ENCODE measurements at places on chromosomes 11 and 22. TPM values are rescaled to one million over a fixed set of nuclear protein-coding genes. Genes with fewer than 3 reads are reported as not detected.

The TPBGL gene
- total RNA-seq = 0.36 TPM

- H3K36me3 ChIP-seq = no peaks in the 10 kb centered on the region
- no peak for DNase-seq
Observed at GRCh38 chr11:87255589-87255988, 217.9 kb downstream of the TMEM135 start.

GRCh38 chr11:17156283-17156682 is 51.5 kb downstream of the PIK3C2A start:
- DNase-seq = no peak
- H3K4me1 ChIP-seq = peaks cover 2% of the 10 kb centered on the region
- no peaks in the 10 kb centered on the region for H3K36me3 ChIP-seq
- no peaks in the 10 kb centered on the region for H3K27me3 ChIP-seq
- H3K27ac ChIP-seq = no peak overlapping the region

- no peaks in the 10 kb centered on the region for H3K36me3 ChIP-seq
- no peak overlapping the region for H3K4me3 ChIP-seq
- no peaks in the 10 kb centered on the region for H3K4me1 ChIP-seq
- no peak for DNase-seq
- no peaks in the 10 kb centered on the region for H3K27me3 ChIP-seq
Observed at GRCh38 chr22:50247748-50248147, 2.9 kb upstream of the TUBGCP6 start.

- no peaks in the 10 kb centered on the region for H3K4me1 ChIP-seq
- H3K27ac ChIP-seq = no peak overlapping the region
- no peak overlapping the region for H3K4me3 ChIP-seq
- H3K27me3 ChIP-seq = no peaks in the 10 kb centered on the region
Observed at GRCh38 chr11:45455536-45455935, 169.4 kb upstream of the SYT13 start.

GRCh38 chr11:124841840-124842239 is 23.4 kb upstream of the ROBO3 start:
- no peaks in the 10 kb centered on the region for H3K4me1 ChIP-seq
- DNase-seq = no peak
- no peak overlapping the region for H3K4me3 ChIP-seq
- H3K36me3 ChIP-seq = no peaks in the 10 kb centered on the region
- peaks cover 3% of the 10 kb centered on the region for H3K27me3 ChIP-seq

The PANX3 gene
- not detected for total RNA-seq

DNA sequence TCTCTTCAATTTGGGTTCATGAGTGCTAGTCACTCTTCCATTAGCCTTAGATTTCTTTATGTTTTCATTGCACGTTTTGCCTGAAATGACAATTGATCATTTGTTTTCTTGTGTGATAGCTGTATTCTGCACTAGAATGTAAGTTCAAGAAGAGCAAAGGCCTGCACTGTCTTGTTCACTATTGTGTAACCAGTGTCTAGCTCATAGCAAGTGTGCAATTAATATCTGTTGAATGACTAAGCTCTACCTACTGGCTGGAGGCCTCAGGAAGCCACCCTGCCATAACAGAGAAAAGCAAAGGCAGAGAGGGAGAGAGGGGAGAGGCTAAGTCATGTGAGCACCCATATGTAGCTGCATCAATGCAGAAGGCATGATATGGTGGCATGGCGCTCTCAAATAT is 292.8 kb upstream of the SYN3 start:
- H3K27me3 ChIP-seq = no peaks in the 10 kb centered on the region
- no peak for DNase-seq
- H3K36me3 ChIP-seq = no peaks in the 10 kb centered on the region
- H3K27ac ChIP-seq = no peak overlapping the region
- peaks cover 6% of the 10 kb centered on the region for H3K4me1 ChIP-seq
- no peak overlapping the region for H3K4me3 ChIP-seq

DNA sequence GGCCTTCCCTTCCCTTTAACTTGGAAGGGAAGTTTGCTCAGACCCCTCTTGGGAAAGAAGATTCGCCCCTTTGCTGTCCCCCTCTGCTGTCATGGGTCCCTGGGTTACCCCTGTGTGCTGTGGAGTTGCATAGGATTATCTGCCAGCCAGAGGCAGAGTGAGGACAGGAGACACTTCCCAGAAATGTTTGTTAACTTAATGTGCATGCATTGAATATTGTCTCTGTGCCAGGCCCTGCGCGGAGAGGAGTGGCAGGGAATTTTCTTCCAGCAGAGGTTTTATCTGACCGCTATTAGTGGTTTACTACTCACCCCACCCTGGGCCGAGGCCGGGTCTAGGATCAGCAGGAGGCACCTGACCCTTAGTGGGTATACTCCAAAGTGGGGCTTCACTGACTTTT is 894.8 kb downstream of the TBC1D22A start:
- no peak for DNase-seq
- H3K4me1 ChIP-seq = no peaks in the 10 kb centered on the region
- no peak overlapping the region for H3K27ac ChIP-seq
- no peak overlapping the region for H3K4me3 ChIP-seq
- H3K36me3 ChIP-seq = no peaks in the 10 kb centered on the region

DNA sequence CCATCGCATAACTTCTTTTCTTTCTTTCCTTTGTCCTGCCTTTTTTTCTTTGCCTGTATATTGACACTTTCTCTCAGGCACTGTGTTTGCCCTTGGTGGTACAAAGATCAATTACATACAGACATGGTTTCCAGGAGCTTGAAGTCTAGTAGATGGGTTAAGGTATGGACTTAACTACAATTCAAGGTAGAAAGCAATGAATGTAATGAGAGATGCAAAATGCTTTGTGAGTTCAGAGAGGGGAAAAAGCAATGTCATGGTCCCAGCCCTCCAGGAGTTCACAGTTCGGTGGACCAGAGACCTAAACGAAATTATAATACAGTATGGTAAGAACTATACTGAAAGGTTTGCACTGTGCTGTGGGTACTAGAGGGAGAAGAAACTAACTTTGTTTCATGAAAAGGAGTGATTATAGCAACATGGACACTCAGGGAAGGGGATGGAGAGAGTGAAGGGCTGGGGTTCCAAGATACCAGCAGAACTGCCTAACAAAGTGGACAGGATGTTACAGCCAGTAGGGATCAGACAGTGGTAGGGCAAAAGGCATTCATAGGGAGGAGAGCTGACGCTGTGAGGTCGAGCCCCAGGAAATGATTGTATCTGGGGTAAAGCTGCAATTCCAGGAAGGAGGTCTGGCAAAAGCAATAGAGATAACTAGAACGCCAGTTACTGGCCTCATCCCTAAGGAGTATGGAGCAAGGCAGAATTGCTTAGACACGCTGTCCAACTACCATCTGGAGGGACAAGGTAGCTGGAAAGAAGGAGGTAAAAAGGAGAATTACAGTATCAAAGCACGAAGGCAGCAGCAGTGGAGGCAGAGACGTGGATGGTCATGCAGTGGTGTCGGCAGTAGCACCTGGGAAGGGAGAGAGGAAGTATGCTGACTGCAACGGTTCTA is 158.3 kb upstream of the MTMR2 start:
- no peak overlapping the region for H3K27ac ChIP-seq
- H3K4me3 ChIP-seq = no peak overlapping the region
- DNase-seq = no peak
- no peaks in the 10 kb centered on the region for H3K27me3 ChIP-seq
- H3K36me3 ChIP-seq = no peaks in the 10 kb centered on the region

- no peaks in the 10 kb centered on the region for H3K27me3 ChIP-seq
- no peak overlapping the region for H3K27ac ChIP-seq
- no peak overlapping the region for H3K4me3 ChIP-seq
Observed at GRCh38 chr11:23123753-23124152, 263.5 kb upstream of the CCDC179 start.

- no peak for DNase-seq
- H3K4me3 ChIP-seq = no peak overlapping the region
- H3K27me3 ChIP-seq = no peaks in the 10 kb centered on the region
- H3K27ac ChIP-seq = no peak overlapping the region
- H3K36me3 ChIP-seq = peaks cover 4% of the 10 kb centered on the region
Observed at GRCh38 chr11:31649129-31649966, 139.8 kb downstream of the ELP4 start.

DNA sequence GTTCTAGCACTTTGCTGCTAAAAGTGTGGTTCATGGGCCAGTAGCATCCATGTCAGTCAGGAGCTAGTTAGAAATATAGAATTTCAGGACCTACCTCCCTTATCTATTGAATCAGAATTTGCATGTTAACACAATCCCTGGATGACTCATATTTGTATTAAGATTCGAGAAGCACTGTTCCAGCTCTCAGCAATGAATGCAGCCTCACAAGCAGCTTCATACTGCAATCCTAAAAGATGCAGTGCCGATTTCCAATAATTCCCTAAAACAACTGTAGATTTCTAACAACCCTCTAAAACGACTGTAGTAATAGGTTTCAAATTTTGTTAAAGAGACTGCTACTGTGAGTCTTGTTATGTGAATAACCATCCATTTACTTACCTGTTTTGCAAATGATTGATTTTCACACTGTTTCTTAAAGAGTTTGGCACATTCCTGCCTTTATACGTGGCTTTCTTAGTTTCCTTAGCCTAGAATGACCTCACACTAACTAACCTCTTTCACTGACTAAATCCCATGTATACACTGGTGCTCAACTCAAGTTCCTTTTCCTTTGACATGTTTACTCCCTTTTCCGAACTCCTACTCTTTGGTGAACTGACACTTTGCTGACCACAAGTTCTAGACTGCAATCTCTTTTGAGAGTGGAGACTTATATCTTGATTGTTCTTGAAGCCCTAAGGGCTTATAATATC is 511.8 kb downstream of the METTL15 start:
- H3K4me3 ChIP-seq = no peak overlapping the region
- no peaks in the 10 kb centered on the region for H3K27me3 ChIP-seq
- no peaks in the 10 kb centered on the region for H3K36me3 ChIP-seq

The TMPRSS13 gene
- total RNA-seq = 0.45 TPM

The OR51B5 gene
- total RNA-seq = 0.71 TPM

GRCh38 chr11:117807482-117808327 is 10.7 kb upstream of the DSCAML1 start:
- H3K36me3 ChIP-seq = no peaks in the 10 kb centered on the region
- no peak overlapping the region for H3K27ac ChIP-seq

DNA sequence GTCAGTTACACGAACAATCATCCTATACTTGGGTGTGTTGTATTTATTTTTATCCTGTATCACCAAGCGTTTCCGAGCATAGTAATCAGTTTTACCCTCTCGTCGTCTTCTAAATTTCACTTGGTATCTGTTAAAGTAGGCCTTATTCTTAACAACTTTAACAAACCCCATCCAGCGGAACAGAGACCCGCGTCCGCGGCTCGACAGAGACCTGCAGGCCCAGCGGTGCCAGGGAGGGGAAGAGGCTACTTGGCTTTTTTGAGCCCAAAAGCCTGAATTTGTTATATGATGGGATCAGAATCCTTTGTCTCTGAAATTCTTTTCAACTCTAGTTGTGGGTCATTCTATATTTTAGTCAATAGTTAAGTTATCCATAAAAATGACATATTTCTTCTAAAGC is 56.5 kb upstream of the A4GALT start:
- no peaks in the 10 kb centered on the region for H3K4me1 ChIP-seq
- H3K4me3 ChIP-seq = no peak overlapping the region
- no peaks in the 10 kb centered on the region for H3K36me3 ChIP-seq
- H3K27ac ChIP-seq = no peak overlapping the region
- no peak for DNase-seq
- H3K27me3 ChIP-seq = no peaks in the 10 kb centered on the region

- no peaks in the 10 kb centered on the region for H3K27me3 ChIP-seq
- DNase-seq = no peak
- H3K4me1 ChIP-seq = no peaks in the 10 kb centered on the region
- H3K4me3 ChIP-seq = no peak overlapping the region
- H3K27ac ChIP-seq = no peak overlapping the region
Observed at GRCh38 chr22:42116848-42117424, 13.7 kb downstream of the CYP2D6 start.

GRCh38 chr22:49723478-49724029 is 104.1 kb downstream of the BRD1 start:
- no peaks in the 10 kb centered on the region for H3K36me3 ChIP-seq
- no peak overlapping the region for H3K27ac ChIP-seq
- no peaks in the 10 kb centered on the region for H3K4me1 ChIP-seq
- H3K27me3 ChIP-seq = no peaks in the 10 kb centered on the region
- no peak overlapping the region for H3K4me3 ChIP-seq
- no peak for DNase-seq

- H3K27ac ChIP-seq = peak overlapping the region; percentile 71
- H3K36me3 ChIP-seq = no peaks in the 10 kb centered on the region
- H3K4me1 ChIP-seq = no peaks in the 10 kb centered on the region
- no peaks in the 10 kb centered on the region for H3K27me3 ChIP-seq
- H3K4me3 ChIP-seq = peak overlapping the region; percentile 96
Observed at GRCh38 chr11:73759610-73760134, 1.2 kb downstream of the RAB6A start.

The OR5M11 gene
- not detected for total RNA-seq

The BBOX1 gene
- total RNA-seq = not detected

- no peaks in the 10 kb centered on the region for H3K27me3 ChIP-seq
- no peak for DNase-seq
- no peak overlapping the region for H3K4me3 ChIP-seq
- H3K36me3 ChIP-seq = no peaks in the 10 kb centered on the region
Observed at GRCh38 chr11:101091781-101092180, 37.8 kb downstream of the PGR start.

DNA sequence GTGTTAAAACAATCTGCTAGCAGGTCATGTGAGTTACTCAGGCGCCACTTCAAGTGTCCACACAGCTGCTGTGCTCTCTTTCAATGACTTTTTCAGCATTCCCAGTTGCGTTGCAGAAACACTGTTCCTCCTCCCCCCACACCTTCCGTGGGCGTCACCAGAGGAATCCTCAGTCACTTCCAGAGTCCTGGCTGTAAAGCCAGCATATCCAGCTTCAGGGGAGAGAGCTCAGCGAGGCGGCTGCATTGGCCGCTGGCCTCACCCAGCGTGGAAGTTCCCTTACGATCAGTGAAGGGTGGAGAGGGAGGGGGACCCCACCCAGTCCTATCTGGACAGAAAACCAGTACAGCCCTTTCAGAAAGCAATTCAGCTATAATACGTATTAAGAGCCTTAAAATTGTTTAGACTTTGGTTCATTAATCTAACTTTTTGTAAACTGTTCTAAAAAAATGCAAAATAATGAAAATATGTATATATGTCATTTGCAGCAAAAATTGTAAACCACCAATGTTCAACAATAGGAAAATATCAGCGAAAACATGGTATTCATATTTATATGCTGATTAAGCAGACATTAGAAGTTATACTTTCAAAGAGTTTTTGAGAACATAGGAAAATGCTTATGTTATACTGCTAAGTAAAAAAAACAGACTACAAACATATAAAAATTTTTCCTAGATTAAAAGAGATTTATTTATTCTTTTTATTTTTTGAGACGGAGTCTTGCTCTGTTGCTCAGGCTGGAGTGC is 2.8 kb upstream of the ANO9 start:
- DNase-seq = no peak
- H3K27ac ChIP-seq = no peak overlapping the region
- H3K4me3 ChIP-seq = no peak overlapping the region
- no peaks in the 10 kb centered on the region for H3K4me1 ChIP-seq
- H3K27me3 ChIP-seq = no peaks in the 10 kb centered on the region
- H3K36me3 ChIP-seq = no peaks in the 10 kb centered on the region

The IGF2 gene
- total RNA-seq = 620 TPM

- no peak for DNase-seq
- no peak overlapping the region for H3K27ac ChIP-seq
- no peaks in the 10 kb centered on the region for H3K4me1 ChIP-seq
- H3K27me3 ChIP-seq = peaks cover 1% of the 10 kb centered on the region
Observed at GRCh38 chr11:31060880-31061279, 308.7 kb downstream of the DCDC1 start.

- no peak overlapping the region for H3K27ac ChIP-seq
- H3K4me1 ChIP-seq = no peaks in the 10 kb centered on the region
- DNase-seq = peak; percentile 85
- no peak overlapping the region for H3K4me3 ChIP-seq
- H3K27me3 ChIP-seq = no peaks in the 10 kb centered on the region
Observed at GRCh38 chr11:45045683-45046471, 95.2 kb upstream of the TP53I11 start.
